ENCODE measurements at places on chromosomes 5 and 9.

DNA sequence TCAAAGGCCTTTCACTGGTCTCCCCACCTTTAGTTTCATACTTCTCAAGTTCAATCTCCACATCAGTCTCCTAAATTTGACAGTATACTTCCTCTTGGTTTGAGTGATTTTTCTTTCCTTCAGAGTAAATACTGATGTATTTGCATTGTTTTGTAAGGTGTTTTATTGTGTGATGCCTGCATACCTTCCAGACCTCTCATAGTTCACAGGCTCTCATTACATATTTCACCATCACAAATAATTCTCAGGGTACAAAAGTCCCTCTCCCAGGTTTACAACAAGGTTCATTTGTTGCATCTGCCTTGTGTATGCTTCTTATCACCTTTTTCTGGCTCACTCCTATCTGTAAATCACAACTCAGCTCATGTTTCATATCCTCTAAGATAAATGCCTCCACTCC lies 22.2 kb upstream of the TUSC1 start:
- DNase-seq: no peak

DNA sequence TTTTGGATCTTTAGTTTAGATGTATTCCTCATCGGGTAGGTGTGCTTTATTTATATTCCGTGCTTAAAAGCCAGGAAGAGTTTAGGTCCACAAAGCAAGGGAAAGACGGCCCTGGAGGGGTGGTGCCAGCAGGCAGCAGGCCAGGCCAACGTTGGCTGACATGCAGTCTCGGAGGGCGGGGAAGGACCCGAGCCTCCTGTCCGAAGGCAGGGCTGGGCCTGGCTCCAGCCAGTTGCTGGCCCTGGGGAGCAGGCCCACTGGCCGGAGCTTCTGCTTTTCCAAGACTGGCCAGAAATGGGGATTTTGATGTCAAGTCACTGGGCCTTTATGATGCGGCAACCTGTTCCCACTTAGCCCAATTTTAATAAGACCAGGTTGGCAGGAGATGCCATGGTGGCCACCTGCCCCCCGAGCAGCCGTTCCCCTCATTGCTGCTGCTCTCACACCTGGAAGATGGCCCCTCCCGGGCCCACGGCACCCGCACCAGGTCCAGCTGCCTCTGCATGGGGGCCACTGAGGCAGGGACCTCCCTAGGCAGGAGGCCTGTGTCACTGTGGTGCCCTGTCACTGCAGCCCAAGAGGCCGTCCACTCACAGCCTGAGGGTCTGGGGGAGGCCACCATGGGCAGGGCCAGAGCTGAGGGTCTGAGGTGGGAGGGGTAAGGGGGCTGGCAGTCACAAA lies 23.2 kb downstream of the LPCAT1 start:
- DNase-seq: no peak

GRCh38 chr9:34069831-34070230 lies 21.1 kb upstream of the UBAP2 start:
- no peak for DNase-seq

DNA sequence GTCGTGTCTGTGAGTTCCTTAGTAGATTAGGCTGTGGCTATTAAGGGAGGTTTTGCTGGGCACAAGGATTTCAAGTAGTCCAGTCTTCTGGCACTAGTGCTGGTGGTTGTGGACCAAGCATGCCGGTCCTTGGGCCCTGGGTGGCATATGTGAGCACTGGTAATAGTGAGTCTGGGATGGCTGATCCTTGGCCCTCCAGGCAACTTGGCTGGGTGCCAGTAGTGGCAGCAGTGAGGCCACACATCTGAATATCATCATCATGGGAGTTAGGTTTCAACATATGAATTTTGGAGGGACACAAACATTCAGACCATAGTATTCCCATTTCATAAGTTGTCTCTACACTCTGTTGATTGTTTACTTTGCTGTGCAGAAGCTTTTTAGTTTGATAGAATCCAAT lies 25.3 kb upstream of the APBA1 start:
- no peak for DNase-seq

DNA sequence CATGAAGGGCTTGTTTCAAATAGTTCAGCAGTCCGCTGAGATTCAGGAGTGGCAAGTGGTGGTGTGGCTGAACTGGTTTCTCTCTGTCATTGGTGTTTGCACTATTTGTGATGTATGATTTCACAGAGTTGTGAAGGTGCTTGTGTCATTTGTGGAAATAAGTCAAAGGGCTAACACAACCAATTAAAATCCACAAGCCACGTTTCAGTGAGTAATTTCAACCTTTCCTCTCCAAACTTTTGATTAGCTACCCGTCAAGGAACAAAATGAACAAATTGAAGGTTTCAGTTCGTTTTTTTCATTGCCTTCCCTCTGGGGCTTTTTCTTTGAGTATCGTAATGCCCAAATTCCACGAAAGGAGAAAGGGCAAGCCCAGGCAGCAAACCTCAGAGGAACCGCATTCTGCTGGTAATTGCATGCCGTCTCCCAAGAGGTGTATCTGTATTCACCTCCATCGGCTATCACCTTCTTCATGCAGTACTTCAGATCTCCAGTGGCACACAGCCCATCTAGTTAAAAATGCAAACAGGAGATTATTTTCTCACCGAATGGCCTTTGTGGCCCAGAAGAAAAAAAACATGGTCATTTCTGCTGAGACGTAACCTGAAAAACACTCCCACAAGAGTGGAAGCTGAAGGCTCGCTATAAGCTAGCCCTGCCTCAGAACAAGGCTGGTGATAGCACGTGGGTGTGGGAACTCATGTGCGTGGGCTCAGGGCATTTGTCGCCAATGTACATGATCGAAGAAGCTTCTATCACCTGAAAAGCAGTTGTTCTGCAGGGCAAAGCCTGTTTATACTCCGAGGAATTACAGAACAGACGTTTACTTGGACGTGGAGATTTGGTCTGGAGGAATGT lies 197.1 kb downstream of the NR3C1 start:
- DNase-seq: no peak

- DNase-seq: no peak
These were observed 134.8 kb upstream of the PCA3 start for GRCh38 chr9:76629205-76629990.

GRCh38 chr5:179143446-179143845 lies 83.3 kb downstream of the ZNF354C start:
- DNase-seq: no peak

DNA sequence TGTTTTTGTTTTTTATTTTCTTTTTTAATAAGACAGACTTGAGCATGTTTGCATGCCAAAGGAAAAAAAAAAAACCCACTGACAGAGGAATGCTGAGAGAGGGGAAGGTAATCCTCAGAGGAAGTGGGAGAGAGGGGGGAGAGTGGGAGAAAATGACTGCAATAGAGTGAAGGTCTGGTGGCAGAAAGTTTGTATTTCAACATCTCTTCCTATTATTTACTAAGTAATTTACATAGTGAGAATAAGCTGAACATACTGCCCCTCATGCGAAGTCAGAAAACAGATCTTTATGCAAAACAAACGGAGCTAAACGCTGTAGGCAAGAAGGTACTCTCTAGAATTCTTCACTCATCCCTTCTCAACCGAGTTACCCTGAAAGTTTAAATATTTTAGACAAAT lies 45.0 kb downstream of the ELL2 start:
- DNase-seq: no peak

DNA sequence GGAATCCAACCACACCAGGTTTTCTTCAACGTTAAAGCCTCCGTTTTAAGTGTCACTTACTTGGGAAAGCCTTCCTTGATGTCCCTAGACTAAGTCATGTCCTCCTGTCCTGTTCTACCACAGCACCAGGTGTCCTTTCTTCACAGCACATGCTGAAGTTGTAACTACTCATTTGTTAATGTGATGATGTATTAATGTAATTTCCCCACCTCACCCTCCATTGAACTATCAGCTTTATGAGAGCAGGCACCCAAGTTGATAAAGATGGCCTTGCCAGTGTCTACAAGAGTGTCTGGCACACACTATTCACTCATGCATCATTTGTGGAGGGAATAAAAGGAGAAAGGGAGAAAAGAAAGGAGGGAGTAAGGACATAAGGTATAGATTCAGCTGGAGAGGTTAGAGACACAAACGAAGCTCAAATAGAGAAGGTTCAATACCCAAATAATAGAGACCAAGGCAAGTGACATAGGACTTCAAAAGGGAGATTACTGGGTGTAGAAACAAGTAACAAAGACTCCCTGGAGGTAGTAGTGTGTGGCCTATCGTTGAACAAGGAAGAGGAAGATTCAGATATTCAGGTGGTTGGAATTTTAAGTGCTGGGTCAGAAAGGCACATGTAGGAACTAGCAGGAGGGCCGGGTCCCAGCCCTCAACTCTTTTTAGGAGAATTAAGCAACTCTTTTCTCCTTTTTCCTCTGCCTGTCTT lies 6.6 kb downstream of the ITK start:
- DNase-seq: no peak

- no peak for DNase-seq
These were observed 33.8 kb downstream of the SLC9A3 start for GRCh38 chr5:490116-491106.

DNA sequence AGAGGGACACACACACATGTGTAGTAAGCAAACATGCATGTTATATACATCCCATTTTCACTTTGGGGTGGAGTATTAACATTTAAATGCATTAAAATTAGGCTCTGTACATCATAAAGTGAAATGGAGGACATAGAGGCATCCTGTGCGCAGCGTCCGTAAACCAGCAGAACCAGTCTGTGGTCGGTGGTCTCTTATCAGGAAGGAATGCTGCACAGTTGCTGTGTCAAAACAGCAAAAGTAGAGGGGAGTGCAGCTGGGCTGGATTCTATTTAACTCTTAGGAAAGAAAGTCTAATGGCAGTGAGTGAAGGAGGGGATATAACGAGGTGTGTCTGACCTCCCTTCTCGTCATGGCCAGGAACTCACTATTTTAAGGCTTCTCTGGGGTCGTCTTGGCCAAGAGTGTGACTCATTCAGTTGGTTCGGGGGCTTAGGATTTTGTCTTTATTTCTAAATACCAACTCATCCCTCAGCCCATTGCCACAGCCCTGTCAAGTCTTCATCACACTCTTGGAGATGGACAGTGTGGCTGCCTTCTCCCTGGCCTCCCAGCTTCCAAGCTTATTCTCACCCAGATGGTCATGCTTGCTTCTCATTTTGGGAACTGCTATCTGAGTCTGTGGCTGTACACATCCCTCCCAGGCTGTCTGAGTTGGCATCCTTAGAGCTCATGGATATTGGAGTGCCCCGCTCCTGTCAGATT lies 20.1 kb upstream of the CXCL14 start:
- DNase-seq: no peak
